ENCODE measurements at places on chromosomes 1 and 21. TPM values are rescaled to one million over a fixed set of nuclear protein-coding genes. Genes with fewer than 3 reads are reported as not detected.

DNA sequence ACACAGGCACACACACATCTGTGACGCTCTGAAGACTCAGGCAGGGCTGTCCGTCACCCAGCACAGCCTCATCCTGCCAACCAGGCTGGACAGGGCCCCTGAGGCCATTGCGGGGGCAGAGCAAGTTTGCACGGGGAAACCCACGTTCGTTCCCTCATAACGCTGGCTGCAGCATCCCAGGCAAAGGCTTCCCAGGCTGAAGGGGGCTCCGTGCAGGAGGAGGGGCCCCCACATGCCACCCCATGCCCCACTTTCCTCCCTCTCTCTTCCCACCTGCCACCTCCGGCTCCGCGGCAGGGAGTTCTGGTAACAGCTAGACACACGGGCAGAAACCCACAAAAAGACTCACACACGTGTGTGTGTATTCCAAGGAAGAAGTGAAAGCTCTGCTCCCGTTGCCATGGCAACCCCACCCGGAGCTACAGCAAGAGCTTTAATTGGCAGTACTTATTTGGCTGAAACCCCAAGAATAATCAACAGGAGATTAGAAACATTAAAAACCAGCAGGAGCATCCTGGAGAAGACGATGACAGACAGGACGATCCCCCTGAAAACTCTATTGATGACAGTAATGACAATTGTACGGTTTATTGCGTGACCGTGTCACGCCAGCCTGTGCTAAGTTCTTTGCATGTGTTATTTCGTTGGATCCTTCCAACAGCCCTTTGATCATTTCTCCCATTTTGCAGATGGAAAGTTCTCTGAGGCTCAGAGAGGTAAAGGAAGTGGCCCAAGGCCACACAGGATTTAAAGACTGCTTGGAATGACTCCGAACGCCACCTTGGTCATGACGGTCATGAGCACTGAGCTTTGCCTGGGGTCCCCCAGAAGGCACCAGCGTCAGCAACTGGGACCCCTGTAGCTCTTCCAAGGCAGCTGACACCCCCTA is 247.1 kb downstream of the NPHP4 start:
- peak; percentile 35 for DNase-seq

DNA sequence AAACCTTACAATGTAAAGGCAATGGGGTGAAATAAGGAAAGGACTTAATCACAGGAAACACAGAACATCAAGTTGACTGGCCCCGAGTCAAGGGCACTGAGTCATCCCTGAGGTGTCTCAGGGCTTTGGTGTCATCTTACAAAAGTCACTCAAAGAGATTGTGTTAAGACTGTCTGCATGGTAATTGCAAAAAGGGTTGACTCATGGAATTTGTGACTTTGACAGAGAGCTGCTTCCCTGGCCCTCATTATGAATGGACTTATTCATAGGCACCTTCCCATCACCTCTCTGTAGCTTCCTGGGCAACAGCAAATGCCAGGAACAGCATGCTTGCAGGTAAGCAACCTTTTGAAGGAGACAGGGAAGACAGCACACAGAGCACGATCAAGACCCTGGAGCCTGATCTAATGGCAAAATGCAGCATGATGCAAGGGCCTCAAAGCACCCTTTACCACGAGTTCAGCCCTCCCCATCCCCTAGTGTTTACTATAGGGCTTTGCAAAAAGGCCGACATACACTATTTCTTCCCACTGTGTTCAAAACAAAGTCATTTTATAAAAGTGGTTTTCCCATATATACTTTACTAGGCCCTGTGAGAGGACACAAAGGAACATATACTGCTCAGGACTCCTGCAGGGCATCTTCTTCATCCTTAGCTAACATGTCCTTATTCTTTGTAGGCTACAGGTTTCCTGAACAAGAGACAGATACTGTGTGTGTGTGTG is 17.1 kb downstream of the ZP4 start:
- peak; percentile 95 for DNase-seq

GRCh38 chr1:15425958-15426357 is 12.3 kb upstream of the CTRC start:
- no peak for DNase-seq

DNA sequence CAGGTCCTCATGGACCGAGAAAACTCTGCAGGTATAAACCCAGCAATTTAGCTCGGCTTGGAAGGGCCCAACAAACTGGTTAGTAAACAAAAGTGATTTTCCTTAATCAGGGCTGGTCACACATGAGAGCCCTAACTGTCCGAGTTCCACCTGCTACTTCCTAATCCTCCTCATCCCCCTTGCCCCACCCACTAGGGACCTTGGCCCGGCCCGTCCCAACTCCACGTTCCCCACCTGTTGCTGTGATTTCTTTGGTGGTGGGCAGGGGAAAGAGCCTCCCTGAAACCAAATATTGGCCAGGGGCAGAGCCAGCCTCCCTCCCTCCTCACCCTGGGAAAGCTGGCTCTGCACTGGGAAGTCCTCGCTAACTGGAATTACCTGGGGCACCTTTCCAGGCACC is 304.2 kb upstream of the PROX1 start:
- no peak for DNase-seq

DNA sequence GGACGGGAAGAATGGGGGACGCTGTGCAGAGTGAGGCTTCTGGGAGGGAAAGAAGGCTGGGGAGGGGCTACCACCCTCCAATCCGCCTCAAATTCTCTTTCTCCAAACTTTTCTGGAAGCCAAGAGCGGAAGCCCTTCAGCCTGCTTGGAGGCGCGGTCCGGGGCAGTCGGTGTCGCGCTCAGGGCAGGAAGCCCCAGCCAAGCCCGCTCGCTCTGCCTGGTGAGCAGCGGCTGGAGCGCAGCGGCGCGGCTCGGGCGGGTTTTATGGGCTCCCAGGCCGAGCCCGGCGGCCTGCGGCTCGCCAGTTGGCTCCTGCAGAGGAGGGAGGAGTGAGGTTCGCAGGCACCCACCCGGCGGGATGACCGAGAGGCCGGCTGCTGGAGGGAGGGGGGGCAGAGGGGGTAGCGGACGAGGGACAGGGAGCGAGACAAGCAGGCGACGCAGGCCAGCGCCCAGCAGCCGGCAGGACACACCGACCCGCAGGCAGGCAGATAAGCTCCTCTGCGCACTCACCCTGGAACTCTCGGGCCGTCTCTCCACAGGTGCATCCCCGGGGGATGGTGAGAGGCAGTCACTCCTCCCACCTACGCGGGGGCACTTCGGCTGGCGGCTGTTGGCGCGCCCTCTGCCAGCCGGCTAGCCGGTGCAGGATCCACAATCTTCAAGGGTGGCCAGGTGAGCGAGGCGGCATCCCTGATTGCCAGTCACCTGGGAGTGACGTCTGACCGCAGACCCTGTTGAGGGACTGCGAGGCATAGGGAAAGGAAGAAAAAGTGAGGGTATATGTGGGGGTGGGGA is at the start of gene AVPR1B:
TSS of gene AVPR1B (minus strand) at position 238 of the 798 bp plus-strand sequence. CDS start 498 bp downstream, outside the sequence.
- peak; percentile 24 for DNase-seq

DNA sequence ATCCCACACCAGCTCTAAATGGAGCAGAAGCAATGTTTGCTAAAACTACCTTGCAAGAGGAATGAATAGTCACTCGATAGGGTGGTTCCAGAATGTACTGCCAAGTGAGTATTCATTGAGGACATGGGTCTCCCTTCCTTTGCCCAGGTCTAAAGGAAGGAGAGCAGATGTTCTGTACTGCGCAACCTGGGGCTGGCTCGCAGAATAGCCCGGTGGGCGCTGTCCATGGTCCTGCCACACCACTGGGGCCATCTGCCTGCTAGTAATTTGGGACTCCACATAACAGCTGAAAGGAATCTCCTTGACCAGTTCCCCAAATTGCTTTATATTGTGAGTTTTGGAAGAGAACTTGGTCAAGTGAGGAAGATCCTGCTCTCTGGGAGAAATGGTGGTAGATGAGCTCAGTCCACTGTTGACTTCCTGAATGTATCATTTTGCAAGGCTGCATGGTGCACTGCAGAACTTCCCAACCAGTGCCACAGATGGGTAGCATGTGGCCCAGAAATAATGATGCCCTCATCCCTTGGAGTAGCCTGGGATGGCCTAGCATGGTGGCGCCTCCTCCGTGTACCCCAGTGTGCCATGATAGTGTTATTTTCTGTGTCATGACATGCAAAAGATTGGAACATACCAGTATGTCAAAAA is 5.7 kb downstream of the SLC6A17 start:
- peak; percentile 39 for DNase-seq

- no peak for DNase-seq
Measured at GRCh38 chr1:27583479-27583878, 20.5 kb downstream of the AHDC1 start.

DNA sequence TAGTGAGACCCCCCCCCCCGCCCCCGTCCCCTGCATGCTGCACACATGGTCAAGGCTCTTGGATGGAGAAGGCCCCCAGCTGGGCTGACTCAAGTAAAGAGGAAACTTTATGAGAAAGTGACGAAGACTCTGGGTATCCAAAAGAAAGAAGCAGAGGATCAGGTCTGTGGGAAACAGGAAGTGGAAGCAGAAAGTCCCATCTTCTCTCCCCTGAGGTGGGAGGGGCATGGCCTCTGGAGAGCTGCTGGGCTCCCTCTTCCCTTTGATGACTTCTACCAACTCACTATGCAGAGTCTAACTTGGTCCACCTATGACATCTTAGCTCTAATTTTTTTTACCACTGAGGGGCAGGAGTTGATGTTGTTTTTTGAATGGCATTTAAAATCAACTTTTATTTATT is 42.7 kb upstream of the LIN9 start:
- DNase-seq = no peak

- DNase-seq = no peak
Measured at GRCh38 chr1:232917053-232917452, 33.4 kb upstream of the NTPCR start.

DNA sequence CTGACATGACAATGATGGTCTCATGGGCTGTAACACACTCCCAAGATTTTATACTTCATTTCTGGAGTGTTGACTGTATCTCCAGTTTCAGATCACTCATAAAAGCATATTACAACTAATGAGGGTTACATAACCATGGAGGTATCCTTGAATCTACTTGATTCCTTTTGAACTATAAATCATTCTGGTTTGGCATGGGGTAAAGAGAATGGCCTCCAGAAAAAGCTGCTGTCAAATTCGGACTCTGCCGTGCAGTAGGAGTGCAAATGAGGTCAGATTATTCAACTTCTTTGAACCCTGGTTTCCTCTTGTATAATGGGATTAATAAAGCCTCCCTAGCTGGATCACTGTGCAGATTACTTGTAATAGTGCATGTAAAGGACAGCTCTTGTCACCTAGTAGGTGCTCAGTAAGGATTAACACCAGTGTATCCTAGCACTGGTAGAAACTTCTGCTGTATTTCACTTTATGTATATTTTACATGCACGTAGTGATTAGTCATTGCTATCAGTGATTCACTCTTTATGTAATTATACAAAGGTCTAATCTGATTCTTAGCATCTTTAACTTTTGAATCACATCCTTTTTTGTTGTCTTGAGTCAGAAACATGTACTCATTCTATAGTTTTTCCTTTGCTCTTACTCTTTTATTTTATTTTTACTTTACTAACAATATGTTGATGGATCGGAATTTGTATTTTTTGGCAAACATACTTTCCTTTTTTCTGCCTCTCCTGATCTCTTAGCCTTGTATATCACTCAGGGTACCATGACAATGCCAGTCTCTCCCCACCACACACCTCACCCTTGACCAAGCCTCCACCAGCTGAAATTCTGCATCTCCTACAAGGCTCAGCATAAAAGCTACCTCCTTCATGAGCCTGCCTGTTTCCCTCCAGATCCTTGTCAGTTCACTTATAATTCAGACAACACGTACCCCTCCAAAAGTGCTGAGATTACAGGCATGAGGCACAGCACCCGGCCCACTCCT is 3.2 kb downstream of the LRRC8C start:
- peak; percentile 55 for DNase-seq

- no peak for DNase-seq
Measured at GRCh38 chr1:189524501-189524900, 953.2 kb downstream of the BRINP3 start.

DNA sequence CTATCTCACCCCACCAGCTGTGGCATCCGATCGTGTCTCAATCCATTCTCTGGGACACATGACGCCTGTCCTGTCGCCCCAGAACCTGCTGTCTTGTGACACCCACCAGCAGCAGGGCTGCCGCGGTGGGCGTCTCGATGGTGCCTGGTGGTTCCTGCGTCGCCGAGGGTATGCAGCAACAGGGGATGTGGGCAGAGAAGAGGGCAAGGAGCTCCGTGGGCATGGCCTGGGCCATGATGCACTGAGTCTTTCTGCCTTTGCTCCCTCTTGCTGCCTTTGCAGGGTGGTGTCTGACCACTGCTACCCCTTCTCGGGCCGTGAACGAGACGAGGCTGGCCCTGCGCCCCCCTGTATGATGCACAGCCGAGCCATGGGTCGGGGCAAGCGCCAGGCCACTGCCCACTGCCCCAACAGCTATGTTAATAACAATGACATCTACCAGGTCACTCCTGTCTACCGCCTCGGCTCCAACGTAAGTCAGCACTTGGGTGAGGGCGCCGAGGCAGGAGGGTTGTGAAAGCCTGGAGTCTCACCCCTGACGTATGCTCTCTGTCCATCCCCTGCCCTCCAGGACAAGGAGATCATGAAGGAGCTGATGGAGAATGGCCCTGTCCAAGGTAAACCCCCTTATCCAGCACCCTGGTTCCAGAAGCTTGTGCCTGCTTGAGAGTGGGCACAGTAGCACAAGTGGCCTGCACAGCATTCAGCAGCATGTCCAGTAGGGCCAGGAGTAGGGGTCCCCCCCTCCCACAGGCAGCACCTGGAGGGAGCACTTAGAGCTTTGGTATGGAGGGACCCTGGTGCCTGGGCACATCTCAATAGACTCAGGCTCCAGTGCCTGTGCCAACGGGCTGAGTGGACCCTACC is 8.8 kb downstream of the TINAGL1 start:
- DNase-seq = no peak

DNA sequence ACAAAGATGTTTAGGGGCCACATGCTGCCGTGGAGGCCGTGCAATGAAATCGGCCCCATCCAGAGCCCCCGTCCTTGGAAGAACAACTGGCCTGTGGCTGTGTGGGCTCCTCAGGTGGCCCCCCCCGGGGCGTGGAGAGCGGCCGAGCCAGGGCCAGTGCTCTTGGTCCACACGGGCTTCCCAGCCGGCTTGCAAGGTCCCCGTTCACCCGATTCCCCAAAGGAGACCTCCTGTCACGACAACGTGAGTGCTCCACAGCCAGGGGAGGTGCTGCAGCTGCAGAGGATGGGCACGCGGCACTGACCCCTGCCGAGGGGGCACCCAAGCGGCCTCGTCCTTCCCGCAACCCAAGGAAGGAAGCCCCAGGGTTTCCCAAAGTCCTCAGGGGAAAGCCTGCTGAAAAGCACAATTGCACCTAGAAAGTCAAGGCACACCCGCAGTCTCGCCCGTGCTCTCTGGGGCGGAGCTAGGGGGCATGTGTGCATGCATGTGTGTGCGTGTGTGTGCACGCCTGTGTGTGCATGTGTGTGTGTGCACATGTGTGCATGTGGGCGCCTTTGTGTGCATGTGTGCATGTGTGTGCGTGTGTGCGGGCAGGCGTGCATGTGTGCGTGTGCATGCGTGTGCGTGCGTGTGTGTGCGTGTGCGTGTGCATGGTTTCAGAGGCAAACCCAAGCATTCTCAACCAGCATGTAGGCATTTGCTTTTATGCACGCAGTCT is 48.2 kb downstream of the SLX9 start:
- no peak for DNase-seq

Gene IL20
- not detected for total RNA-seq

Gene SPRR5
- not detected for total RNA-seq
